ENCODE measurements at places on chromosomes 12 and 14.

DNA sequence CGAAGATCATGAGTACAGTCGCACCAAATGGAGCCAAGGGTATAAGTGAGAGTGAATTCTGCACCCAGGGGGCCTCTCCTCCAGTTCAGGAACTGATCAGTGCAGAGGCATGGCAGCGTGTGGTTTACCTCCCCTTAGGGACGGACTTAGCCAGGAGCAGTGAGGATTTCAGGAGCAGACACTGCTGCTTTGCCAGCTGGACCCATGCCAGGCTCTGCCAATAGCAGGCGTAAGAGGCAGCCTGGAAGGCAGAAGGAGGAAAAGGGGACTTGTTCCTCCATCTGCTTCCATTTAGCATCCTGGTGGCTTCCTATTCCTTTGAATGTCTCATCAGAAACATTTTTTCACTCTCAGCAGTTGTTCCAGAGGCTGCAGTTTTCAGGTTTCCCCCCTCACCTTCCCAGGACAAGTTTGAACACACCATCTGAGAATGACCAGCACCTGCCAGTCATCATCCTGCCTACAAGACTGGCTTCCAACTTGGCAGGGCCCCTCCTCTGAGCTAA is 137.0 kb upstream of the LMNTD1 start:
- no peak for DNase-seq

DNA sequence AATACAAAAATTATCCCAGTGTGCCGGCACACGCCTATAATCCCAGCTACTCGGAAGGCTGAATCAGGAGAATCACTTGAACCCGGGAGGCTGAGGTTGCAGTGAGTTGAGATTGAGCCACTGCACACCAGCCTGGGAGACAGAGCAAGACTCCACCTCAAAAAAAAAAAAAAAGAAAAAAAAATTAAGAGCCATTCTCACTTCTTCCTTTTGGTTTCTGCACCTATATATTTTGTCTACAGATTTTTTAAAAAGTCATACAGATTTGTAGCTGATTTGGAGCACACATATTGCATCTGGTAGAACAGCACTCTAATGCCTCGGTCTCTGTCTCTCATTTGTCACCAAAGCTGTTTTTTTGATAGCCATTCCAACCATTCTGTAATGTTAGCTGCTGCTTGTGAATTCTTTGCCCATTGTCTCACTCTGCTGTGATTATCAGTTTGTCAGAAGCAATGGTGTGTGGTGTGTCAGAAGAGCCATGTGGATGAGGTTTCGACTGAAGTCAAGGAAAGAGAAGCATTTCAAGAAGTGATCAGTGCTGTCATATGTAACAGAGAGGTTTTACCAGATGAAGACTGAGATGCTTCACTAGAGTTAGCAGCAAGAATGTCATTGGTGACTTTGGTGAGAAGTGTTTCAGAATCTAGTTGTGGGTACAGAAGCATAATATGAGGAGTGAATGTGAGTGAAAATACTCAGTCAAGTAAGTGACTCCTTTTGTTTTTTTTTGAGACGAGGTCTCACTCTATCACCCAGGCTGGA is 8.7 kb upstream of the KTN1 start:
- no peak for DNase-seq

- DNase-seq = no peak
These were observed 244.2 kb downstream of the KSR2 start for GRCh38 chr12:117724543-117724942.

- DNase-seq = no peak
These were observed 140.1 kb downstream of the ATP23 start for GRCh38 chr12:58081488-58081887.
